ENCODE measurements at places on chromosomes 11 and 22.
A peak's percentile ranks its signal among the peaks of the same experiment; 100 is the strongest.

GRCh38 chr11:69535908-69536307 lies 54.4 kb downstream of the LINC01488 start:
- DNase-seq: no peak

GRCh38 chr11:95338430-95338991 lies 107.5 kb upstream of the SESN3 start:
- DNase-seq: no peak

DNA sequence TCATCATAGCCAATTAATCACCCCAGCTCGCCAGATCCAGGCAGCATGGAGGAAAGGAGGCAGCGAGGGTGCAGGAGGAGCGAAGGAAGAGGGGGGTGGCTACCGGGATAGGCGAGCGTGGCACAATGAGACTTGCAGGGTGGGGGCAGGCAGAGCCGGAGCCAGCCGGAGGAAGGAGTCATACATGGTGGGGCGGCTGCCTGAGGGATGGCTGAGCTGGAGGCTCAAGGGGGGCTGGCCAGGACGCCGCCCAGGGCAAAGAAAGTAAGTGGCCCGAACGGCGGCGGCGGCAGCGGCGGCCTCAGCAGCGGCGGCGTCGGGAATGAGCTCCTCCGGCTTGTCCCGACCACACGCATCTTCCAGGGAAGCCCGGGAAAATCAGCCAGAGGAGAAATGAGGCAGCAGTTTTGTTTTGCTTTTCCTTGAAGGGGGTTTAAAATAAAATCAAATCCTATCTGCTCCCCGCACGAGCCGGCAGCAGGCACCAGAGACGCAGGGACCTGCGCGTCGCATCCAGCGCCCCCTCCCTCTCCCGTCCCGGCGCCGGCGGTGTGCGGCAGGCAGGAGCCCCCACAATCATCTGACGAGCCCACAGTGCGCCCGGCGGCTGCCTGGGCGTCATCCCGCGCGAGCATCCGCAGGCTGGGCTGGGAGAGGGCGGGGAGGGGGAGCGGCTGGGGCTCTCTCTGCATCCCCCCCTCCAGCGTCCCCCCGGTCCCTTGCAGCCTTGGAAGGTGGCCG lies 263.6 kb downstream of the CTTN start:
- DNase-seq: no peak

- DNase-seq: no peak
Measured at GRCh38 chr11:70747285-70747684, 349.0 kb downstream of the CTTN start.

DNA sequence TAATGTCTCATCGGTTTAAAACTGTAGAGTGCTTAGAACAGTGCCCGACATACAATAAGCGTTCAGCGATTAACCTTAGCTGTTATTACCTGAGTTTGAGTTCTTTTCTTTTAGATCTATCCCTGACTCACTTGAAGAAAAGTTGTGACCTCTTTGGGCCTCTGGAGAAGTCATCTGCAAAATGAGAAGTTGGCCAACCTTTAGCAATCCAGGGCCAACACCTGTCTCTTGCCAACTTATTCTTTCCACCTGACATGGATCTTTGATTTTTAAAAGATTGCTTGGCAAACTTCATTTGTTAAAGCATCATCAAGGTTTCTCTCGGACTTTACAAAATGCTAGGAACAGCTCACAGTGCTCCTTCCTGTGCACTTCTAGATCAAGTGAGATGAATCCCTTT lies 89.3 kb downstream of the CCDC81 start:
- DNase-seq: no peak

DNA sequence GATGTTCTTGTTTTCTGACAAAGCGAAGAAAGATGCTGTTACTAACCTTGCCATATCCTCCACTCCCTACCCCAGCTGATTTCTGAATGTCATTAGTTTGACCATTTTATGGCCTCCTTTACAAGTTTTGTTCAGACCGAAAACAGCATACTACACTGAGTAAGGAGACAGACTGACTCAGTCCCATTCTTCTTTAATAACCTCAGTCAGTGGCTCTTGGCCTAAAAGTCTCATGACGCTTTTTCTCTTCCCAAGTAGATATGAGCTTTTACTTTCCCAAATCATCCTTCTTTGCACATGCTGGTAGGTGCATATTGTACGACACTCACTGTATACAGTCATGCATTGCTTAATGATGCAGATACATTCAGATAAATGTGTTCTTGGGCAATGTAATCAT lies 8.0 kb upstream of the FIBIN start:
- DNase-seq: no peak

DNA sequence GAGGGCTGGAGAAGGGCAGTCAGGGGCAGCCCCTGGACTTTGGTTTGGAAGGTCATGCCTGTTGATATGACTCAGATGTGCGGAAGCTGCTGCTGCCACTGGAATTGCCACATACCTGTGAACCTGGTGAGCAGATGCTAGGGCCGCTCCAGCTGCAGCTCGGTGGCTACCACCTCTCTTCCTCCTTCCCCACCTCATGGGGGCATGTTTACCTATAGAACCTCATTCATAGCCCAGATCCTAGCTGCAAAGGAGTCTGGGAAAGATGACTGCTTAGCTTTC lies 17.5 kb upstream of the TSPAN18 start:
- DNase-seq: no peak

- peak; percentile 84 for DNase-seq
Measured at GRCh38 chr22:37316875-37317371, 34.6 kb downstream of the CYTH4 start.

DNA sequence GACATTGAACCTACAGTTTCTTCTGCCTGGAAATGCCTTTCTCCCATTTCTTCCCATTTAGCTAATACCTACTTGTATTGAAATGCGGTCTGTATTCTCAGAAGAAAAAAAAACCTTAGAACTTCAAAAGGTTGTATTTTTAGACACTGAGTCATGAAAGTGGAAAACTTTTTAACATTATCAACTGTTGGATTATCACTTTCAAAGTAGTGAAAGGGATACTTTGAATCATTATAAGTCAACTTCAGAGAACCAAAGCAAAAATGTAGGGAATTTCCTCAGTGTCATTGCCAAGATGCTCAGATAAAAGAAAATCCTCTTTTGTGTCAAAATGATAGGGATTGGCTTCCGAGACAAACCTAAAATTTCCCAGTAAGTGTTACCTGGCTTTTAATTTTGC lies 6.6 kb downstream of the HOATZ start:
- DNase-seq: no peak

DNA sequence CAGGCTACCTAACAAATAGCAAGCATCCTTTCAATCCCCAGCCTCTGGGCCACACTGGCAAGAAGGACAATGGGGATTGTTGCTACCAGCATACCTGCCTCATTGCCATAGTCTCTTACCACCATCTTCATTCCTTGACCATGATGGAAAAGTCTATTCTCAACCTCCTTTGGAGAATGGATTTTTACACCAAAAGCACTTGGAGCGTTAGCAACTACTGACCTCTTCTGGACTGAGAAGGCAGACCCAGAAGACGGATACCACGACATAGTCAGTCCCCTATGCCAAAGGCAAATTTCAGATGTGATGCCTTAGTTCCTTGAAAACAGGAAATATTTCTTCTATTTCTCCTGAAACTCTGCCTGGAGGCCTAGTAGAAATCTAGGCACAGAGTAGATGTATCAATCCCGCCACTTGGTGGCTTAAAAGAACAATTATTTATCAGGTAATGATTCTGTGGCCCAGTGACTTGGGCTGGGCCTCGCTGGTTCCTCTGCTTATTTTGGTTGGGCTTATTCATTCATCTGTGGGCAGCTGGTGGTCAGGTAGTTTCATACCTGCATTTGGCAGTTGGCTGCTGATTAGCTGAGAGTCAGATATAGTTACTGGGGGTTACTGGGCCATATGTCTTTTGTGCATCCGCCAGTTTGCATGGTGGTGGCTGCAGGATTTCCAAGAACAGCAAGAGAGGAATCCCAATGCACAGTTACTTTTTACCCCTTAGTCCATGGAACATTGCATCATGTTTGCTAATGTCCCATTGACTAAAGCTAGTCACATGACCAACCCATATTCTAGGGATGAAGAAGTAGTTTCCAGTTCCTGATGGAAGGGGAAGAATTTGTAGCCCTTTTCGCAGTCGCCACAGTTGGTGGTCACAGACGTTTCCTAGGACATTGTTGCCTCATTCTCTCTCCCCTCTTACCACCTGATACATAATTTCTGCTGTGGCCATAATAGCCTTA lies 75.2 kb downstream of the DHCR7 start:
- DNase-seq: no peak

- no peak for DNase-seq
Measured at GRCh38 chr11:6622261-6623171, 3.3 kb upstream of the TPP1 start.

- DNase-seq: peak; percentile 21
Measured at GRCh38 chr11:108009497-108010370, 1.0 kb downstream of the CUL5 start.

- no peak for DNase-seq
Measured at GRCh38 chr22:48804811-48805301, 1022.8 kb downstream of the BRD1 start.

- DNase-seq: peak; percentile 86
Measured at GRCh38 chr11:73295241-73295995, 12.7 kb upstream of the ARHGEF17 start.

DNA sequence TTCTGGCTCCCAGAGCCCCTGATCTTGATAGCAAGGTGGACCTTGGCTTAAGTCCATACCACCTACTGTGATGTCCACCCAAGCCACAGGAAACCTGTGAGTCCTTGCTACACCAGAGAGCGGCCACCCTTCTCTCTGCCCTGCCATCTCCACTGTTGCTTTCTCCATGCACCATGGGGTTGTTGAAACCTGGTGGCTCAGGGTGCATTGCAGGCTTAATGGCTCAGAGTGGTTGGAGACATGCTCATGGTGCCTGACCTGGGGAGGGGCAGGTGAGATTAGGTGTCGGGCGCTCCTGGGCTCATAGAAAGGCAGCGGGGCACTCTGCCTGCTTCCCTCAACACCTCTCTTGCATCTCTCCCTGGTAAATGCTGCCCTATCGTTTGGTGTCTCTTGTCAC lies 25.0 kb upstream of the CACNG2 start:
- no peak for DNase-seq

DNA sequence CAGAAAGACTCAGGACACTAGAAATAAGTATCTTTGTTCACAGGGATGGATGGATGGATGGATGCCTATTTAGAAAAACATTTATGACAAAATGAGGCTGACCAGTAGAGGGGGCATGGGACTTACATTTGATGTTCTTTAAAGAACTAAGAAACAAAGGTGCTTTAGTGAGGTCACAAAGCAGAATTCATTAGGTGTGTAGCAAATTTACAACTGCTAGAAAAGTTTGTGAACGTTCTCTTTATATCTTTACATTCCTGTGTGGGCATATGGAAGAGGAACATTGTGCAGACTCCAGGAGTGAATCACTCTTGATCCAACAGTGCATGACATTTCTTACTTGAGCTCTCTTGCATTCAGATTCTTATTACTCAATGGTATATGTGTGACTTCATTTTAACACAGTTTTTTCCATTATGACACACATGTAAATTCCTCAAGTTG lies 15.8 kb upstream of the SIK2 start:
- DNase-seq: peak; percentile 70

DNA sequence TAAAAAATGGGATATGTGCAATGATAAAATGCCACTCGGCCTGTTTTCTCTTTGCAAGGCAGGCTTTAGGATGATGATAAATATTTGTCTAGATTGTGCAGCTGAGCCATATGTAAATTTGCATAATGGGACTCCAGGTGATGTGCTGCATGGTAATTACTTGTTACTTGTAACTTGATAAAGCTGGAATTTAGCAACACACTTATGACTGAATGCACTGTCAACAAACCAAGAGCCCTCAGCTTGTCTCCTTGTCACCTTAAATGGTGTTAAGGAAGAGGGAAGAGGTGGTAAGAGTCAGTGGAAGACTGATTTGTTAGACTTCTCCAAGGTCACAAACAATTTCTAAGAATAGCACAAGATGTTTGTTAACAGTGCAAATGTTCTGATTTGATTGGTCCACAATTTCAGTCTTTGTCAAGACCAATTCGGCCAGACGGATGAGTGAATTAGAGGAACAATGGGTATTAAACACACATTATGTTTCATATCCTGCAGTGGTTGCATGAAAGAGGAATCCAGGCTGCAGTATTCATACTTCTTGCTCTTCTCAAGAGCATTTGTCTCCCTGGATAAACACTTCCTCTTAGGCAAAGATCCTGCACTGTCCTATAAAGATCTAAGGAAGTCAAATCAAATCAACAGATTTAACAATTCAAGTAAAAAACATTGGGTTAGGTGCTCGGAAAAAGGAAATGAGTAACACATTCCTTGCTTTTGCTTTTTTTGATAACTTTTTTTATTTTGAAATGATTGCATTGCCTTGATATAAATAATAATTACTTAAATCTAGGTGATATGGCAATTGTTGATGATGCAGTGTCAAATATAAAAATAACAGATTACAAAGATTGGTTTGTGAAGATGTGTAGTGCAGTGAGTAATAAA lies 448.3 kb upstream of the DDI1 start:
- no peak for DNase-seq

- peak; percentile 71 for DNase-seq
Measured at GRCh38 chr11:11265994-11266606, 87.0 kb downstream of the CSNK2A3 start.

DNA sequence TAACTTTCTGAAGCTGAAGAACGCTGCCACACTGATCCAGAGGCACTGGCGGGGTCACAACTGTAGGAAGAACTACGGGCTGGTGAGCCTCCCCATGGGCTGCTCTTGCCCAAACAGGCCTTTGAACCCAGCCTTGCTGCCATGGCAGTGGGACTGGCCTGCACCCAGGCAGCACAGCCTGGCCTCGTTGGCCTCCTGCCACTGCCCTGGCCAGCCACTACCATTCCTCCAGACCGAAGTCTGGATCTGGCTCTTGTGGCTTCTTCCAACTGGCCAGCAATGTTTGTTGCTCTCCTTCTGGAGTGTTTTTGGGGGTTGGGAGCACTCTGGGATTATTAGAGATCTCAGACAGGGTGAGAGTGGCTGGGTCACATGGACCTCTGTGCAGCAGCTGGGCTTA lies 51.0 kb downstream of the MYO7A start:
- no peak for DNase-seq

GRCh38 chr11:2477254-2477653 lies 32.4 kb downstream of the KCNQ1 start:
- no peak for DNase-seq

DNA sequence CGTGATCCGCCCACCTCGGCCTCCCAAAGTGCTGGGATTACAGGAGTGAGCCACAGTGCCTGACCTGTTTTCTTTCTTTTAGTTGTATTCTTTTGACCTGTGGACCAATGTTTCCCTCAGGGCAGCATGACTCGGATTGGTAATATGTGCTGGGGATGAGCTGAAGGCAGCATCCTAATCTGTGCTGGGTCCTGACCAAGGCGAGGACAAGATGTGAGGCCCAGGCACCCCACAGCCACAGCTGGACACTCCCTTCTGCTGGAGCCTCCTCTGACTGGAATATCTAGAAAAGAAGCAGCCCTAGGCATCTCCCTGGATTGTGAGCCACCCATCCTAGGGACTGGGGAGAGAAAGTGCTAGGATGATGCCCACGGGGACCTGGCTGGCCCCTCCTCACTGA lies 105.4 kb downstream of the PDE2A start:
- DNase-seq: no peak

All from activated CD8-positive, alpha-beta T cell treated with anti-CD3 and anti-CD28 coated beads, Interleukin-2, amount 10 ng/mL, durations not matched to agents 7 days and 5 days (primary cell).